Hippocampal formation (tissue), 2 donors: ENCODE measurements at places on chromosomes 12 and 14.

DNA sequence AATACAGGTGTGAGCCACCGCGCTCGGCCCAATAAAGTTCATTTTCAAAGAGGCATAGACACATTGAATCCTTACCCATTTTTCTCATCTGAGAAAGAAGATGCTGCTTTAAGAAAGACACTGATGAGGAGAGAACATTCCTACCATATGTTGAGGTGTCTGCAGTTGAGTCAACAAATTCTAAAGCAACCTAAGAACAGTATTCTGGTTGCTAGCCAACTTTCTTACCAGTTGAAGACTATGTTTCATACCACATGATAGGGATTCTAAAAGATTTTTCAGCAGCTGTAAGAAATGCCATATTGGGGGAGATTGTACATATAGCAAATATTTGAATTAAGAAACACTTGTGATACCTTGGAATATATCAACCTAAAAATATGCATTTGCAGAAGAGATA, 160.1 kb downstream of the SRGAP1 start:
- no peak for DNase-seq

DNA sequence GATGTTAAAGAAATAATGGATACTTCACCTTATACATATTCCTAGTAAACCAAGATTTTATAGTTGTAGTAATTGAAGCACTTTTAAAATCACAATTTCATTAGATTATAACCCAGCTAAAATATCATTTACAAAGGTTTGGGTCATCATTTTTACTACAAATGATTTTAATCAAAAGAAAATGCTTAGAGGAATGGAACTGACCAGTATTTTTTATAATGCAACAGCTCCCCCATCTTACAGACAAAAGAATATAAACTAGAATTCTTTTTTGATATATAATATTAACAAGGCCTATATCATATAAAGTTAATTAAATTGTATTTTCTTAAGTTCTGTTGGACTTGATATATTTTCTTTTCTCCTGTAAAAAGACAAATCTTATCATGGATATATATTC, 20.4 kb upstream of the LRFN5 start:
- DNase-seq = no peak

DNA sequence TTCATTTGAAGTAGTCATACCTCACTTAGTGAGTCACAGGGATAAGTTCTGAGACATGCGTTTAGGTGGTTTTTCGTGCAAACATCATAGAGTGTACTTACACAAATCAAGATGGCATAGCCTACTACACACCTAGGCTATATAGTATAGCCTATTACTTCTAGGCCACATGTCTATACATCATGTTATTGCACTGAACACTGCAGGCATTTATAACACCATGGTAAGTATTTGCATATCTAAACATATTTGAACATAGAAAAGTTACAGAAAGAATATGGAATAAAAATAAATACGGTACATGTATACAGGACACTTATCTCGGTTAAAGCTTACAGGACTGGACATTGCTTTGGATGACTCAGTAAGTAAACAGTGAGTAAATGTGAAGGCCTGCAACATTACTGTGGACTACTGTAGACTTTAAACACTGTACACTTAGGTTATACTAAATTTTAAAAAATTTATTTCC, 670.6 kb downstream of the SLC16A7 start:
- no peak for DNase-seq

- no peak for DNase-seq
Observed at GRCh38 chr14:67031920-67032774, 157.1 kb upstream of the GARIN2 start.

- no peak for DNase-seq
Observed at GRCh38 chr12:131872154-131873051, 22.0 kb upstream of the ULK1 start.

DNA sequence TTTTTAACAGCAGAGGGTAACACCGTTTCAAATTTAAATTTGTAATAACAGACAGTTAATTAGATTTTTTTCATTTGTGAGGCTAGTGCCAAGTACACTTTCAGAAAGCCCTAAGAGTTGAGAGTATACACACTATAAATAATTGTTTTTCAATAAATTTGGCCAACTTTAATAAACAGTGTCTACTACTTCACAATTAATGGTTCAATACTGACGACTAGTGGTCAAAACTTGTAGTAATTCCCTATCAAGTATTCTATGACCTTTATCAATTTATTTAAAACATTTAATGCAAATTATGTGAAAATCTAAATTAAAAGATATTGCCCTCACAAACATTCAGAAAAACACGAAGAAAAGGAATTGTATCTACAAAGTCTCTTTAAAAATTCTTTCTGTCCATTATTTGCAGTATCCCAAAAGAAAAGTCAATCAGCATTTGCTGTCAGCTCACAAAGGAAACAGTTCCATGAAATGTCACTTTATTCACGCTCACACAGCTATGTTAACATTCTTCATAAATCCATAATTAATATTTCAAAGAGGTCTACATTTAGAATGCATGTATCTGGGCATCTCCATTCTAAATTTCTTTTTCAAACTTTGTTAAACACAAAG, 91.2 kb downstream of the CEP128 start:
- peak; percentile 20 for DNase-seq

GRCh38 chr12:15157269-15157671, 63.9 kb downstream of the RERG start:
- DNase-seq = no peak

DNA sequence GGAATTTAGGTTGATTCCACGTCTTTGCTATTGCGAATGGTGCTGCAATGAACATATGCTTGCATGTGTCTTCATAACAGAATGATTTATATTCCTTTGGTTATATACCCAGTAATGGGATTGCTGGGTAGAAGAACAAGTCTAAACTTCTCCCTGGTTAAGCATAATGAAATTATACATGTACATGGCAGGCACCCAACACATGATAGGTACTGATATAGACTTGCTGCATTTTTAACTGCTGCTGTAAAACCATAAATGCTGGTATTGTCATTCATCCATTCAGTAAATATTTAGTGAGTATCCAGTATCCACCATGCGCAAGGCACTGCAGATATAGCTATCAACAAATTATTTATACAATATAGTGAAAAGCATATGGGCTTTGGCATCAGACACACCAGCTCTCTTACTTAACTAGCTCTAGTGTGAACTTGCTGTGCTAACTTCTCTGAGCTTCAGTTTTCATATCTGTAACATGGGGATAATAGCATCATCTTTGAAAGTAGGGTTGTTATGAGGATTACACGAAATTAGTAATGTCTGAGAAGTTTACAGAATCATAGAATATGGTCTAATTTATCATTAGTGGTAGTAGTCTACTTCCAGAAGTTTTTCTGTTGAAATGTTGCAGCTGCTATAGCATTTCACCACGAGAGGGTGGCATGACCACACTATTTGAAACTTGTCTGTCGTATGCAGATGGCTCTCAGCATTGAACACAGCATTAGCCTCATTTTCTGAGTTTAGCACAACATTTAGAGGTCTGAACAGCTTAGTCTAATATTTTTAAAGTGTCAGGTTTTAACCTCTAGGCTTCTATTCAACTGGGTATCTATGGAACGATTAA, 32.0 kb upstream of the SEL1L start:
- DNase-seq = peak; percentile 5

- DNase-seq = no peak
Observed at GRCh38 chr14:63192085-63192484, 12.2 kb upstream of the RHOJ start.

DNA sequence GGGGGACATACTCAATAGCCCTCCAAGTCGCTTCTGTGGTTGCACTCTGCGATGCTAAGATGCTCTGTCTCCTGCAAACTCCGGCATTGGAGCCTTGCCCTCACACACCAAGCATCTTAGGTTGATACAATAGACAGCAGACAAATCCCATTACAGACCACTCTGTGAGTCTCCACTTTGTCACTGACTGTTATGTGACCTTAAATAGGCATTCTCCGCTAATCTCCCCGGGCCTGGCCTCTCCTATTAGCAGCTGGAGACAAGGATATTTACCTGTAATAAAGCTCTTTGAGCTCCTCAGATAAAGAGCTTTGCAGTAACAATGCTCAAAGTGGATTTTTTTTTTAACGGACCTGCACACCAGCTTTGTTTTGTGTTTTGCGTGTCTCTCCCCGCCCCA, 479.7 kb upstream of the TBX3 start:
- no peak for DNase-seq

DNA sequence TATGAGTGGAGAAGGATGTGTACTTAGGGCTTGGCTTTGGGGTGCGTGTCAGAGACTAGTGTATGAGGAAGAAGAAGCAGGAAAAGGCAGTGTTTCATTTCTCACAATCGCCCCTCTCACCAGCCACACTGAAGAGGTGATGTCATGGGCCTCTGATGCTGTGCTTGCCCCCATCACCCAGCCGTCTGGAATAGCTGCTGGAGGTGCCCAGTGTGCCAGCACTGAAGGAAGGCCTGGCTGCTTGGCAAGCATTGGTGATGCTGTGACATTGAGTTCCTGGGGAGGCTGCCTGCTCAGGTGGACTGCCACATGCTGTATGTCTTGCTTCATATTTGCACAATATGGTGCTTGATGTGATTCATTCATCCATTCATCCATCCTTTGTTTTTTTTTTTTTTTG, 56.2 kb downstream of the CRADD start:
- no peak for DNase-seq

DNA sequence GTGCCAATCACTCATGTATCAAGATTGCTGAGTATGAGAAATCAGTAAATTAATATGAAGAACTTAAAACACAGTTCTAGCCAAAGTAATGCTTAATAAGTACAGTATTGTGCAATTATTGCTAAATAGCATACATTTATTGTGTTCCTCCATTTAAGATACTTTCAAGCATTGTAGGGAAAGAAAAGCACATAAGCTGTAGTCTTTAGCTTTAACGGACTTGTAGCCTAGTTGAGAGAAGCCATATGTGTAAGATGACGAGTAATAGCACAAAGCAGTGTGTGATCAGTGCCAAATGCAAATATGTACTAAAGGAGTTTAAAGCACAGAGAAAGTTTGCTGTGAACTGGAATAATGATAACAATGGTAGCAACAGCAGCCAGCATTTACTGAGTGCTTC, 38.1 kb downstream of the ETV6 start:
- no peak for DNase-seq

DNA sequence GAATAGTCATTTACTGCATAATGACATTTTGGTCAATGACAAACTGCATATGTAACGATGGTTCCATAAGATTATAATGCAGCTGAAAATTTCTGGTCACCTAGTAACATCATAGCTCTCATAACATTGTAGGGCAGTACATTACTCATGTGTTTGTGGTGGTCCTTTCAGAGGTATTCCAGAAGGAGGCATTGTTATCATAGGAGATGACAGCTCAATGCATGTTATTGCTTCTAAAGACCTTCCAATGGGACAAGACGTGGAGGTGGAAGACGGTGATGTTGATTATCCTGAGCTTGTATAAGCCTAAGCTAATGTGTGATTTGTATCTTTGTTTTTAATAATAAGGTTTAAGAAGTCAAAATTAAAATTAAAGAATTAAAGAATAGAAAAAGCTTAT, 43.8 kb upstream of the TSPAN11 start:
- no peak for DNase-seq

- DNase-seq = peak; percentile 9
Observed at GRCh38 chr12:65232476-65233077, 45.9 kb upstream of the MSRB3 start.

DNA sequence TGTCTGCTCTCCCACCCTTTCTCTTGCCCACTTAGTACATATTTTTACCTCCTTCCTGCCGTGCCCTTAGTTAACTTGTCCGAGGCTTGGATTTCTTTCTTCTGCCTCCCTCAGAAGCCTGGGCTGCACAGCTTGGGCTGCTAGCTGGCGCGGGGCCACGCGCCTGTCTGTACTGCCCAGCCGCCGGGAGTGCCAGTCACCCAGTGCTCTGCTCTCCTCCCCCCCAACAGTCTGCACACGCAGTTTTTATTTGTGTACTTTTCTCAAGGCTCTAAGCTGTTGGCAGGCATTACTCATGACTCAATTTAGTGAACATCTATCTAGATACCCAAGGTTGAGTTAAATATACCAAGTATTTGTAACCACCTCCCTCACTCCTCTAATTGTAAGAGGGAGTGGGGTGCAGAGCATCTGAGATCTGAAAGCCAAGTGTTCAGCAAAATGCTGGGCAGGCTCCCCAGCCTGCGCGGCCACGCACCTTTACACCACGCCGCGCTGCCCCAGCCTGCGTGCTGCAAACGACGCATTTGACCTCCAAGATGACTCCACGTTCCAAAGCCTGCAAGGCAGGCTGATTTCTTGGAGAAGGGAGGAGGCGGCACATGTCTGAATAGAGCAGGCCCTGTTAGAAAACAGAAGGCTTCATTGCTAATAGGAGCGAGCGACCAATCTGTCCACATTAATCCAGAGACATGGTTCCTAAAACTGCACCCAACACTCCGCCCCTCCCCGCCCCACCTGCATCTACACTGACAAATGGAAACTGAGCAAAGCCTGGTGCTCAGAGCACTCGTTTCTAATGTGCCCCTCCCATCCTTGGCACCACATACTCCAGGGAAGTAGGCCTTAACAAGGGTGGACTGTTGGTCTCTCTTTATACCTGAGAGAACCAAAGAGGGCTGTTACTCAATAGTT, 18.2 kb upstream of the CACNA2D4 start:
- DNase-seq = peak; percentile 91

GRCh38 chr12:57771236-57771872, 551 bp downstream of the METTL1 start:
- DNase-seq = no peak

DNA sequence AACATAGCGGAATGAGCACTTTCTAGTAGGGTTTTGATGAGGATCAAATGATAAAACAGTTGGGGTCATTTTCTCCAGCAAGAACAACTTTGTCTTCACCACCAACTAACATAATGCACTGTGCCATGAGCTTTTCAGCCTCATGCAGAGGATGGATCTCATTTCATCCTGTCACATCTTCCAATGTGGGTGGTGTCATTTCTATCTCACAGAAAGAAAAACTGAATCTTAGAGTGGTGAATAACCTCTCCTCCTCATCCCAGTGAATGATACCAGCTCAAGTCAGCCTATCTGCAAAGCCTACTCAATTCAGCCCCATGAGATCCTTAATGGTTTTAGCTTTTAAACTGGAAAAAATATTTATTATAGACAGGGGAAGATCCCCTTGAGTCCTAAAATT, 1147.2 kb downstream of the VRK1 start:
- no peak for DNase-seq

DNA sequence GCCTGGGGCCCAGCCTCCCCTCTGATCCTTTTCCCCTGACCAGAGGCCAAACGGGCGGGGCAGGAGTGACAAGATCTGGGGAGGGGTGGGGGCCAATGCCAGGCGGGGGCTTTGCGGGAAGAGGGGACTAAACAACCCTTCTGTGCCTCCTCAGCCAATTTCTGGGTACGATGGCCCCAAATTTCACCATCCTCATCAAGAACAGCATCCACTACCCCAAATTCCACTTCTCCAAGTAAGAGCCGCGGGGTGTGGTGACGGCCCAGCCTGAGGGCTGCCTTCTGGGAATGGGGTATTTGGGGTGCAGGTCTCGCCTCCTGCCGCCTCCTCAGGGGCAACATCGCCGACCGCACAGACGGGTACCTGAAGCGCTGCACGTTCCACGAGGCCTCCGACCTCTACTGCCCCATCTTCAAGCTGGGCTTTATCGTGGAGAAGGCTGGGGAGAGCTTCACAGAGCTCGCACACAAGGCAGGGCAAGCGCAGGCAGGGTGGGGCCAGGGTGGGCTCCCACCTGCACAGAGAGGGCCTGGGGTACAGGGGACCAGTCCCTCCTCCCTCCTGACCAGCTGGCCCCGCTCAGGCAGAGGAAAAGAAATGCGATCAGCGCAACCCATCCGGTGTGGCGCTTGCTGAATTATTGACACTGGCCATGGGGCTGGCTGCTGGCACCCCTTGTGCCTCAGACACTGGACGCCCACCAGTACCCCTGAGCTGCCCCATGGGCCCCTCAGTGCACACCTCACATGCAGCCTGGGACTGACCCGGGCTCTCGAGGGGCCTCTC, 1.7 kb downstream of the P2RX2 start:
- no peak for DNase-seq

GRCh38 chr14:105941226-105942166, 415.1 kb downstream of the TMEM121 start:
- DNase-seq = no peak
